ENCODE measurements at places on chromosomes 2 and 18.

- DNase-seq, result peak; percentile 59
These were observed 689.8 kb upstream of the NXPH2 start for GRCh38 chr2:139469985-139470384.

DNA sequence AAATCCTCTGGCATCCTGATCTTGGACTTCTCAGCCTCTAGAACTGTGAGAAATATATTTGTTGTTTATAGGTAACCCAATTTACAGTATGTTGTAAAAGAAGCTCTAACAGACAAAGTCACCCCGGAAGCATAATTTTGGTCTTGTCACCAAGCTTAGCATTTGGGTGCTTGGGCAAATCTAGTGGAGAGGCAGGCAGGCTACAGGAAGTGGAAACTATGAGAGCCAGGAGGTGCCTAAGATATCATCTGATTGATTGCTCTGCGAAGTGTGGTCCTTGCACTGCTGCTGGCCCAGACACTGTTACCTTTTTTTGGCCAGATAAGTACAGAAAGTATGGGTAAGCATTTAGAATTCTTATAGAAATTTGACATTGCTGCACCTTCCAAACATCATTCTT is 102.9 kb downstream of the CDC42EP3 start:
- no peak for DNase-seq

- no peak for DNase-seq
These were observed 198.4 kb downstream of the CMPK2 start for GRCh38 chr2:6667326-6667725.

- peak; percentile 92 for DNase-seq
These were observed 2.4 kb upstream of the DTNA start for GRCh38 chr18:34707670-34708069.

GRCh38 chr2:64763126-64763525 is 109.4 kb upstream of the SERTAD2 start:
- DNase-seq, result no peak

- DNase-seq, result no peak
These were observed 6.4 kb upstream of the XDH start for GRCh38 chr2:31420936-31421335.

Measured in NCI-H2171 treated with DMSO at 0.1 percent for 48 hours (cell line).